ENCODE measurements at places on chromosomes 7 and 10.

DNA sequence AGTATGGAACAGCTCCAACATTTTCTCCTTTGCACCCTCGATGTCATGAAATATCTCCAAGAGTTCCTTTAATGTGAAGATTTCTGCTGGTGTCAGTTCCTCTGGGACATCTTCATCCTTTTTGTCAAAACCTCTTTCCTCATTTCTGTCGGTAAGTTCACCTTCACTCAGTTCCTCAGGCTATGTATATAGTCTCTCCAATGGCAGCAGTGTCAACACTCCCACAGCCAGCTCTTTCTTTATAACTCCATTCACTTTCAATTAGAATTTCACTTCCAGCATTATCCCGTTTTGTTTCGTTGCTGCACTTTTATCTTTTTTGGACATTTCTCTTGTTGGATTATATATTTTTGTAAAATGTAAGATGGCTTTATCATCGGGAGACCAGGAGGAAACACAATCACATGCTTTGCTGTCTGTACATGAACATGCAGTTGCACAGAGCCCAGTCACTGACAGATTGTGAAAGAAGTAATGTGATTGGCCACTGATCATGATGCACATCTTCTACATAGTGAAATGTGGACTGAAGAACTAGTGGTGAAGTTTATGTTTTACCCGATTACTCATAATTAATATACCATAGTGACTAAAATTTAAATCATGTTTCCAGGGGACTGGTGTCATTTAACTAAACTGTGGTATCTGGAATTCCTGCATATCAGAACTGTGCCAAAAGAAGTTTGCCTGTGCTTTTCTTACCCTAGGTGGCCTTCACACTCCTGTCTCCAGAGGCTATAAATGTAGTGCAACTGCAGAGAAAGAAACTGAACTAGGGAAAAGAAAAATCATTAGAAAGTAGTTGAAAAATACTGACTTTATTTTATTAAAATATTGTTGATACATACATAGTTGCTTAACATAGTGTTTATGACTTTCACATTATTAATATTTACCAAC, 289.6 kb downstream of the PPP1R3A start:
- no peak for DNase-seq

- no peak for DNase-seq
Observed at GRCh38 chr10:70593513-70593890, 9.0 kb downstream of the PRF1 start.

GRCh38 chr10:101767966-101768790, 7.7 kb downstream of the FGF8 start:
- no peak for DNase-seq

GRCh38 chr10:126770809-126771208, 100.3 kb upstream of the C10orf90 start:
- DNase-seq, result no peak

DNA sequence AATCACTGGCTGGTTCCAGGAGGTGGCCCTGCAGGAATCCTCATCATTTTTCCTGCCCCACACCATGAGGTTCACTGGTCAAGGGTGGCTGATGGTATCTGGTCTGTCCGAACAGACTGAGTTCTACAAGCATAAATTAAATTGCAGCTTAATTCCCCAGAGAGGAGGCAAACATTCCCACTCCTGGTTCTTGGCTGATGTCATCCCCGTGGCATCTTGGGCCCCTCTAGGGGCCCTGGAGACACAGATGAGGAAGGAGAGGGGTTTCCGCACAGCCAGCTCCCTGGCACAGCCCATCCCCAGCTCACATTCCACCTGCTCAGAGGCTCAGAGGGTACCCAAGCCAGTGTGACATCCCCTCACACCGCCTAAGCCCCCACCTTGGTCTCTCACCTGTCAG, 5.3 kb upstream of the KLRG2 start:
- DNase-seq, result no peak

- no peak for DNase-seq
Observed at GRCh38 chr7:4607311-4607729, 74.8 kb upstream of the FOXK1 start.

- no peak for DNase-seq
Observed at GRCh38 chr10:3429676-3430075, 257.1 kb upstream of the PITRM1 start.

DNA sequence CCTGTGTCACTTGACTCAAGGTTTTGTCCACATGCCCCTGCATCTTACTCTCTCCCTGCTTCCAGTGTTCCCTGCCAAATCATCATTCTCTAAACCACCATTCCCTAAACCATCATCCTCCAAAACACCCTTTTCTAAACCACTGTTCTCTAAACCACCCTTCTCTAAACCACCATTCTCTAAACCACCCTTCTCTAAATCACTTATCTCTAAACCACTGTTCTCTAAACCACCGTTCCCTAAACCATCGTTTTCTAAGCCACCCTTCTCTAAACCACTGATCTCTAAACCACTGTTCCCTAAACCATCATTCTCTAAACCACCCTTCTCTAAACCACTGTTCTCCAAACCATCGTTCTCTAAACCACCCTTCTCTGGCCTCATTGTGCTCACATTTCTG, 142.1 kb downstream of the CXCL12 start:
- DNase-seq, result no peak

DNA sequence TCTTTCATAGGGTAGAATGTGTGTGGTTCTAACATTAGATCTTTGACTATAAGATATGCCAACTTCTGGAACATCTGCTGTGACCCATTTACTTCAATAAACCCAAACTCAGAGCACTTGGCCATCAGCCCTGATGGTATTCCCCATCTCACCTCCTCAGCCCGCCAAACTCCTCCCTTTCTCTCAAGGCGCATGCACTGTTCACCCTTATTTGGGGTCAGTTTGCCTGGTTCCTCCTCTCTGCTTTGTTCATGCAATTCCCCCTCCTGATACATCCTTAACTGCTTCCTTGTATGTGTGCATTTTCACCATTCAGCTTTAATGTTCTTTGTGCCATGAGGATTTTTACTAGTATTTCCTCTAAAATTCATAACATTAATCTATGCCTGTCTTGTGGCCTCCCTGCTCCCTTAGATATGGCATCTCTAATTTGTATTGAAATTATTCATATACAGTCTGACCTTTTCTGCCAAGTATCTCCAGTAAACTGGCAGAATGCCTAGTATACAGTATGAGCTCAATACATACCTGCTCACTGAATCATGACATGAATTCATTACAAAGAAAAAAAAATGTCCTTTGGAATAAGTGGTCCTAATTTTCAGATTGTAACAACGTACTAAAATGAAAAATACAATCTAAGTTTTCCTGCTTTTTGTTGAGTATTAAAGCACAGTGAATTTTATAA, 336.8 kb upstream of the IGFBP3 start:
- DNase-seq, result peak; percentile 55

DNA sequence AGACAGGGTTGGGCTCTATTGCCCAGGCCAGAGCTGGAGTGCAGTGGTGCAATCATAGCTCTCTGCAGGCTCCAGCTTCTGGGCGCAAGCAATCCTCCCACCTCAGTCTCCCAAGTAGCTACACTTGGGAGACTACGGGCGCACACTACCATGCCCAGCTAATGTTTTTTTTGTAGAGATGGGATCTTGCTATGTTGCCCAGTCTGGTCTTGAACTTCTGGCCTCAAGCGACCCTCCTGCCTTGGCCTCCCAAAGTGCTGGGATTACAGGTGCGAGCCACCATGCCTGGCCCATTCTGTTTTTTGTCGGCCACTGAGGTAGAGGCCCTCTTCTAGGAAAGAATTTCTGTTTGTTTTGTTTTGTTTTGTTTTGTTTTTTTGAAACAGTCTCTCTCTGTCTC, 12.2 kb downstream of the ALKBH4 start:
- no peak for DNase-seq

- no peak for DNase-seq
Observed at GRCh38 chr10:85615556-85615955, 751.0 kb downstream of the GRID1 start.

DNA sequence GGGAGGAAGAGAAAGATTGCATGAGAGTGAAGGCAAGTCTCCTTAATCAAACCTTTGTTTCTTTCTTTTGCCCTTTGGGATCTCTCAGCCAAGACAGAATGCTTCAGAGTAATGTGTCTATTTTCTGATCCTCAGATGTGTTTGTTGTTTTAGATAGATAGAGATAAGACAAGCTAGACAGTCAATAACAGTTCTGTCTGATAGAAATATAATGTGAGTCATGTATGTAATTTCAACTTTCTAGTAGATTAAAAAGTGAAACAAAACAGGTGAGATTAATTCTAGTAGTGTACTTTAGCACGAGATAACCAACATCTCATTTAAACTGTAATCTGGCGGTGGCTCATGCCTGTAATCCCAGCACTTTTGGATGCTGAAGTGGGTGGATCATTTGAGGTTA, 159.2 kb downstream of the GATA3 start:
- no peak for DNase-seq

GRCh38 chr7:16241017-16241416, 180.3 kb downstream of the CRPPA start:
- no peak for DNase-seq

Data from AG09309 (cell line).